ENCODE measurements at places on chromosomes 5 and 9.

- no peak for DNase-seq
Measured at GRCh38 chr5:153629027-153629895, 138.8 kb downstream of the GRIA1 start.

DNA sequence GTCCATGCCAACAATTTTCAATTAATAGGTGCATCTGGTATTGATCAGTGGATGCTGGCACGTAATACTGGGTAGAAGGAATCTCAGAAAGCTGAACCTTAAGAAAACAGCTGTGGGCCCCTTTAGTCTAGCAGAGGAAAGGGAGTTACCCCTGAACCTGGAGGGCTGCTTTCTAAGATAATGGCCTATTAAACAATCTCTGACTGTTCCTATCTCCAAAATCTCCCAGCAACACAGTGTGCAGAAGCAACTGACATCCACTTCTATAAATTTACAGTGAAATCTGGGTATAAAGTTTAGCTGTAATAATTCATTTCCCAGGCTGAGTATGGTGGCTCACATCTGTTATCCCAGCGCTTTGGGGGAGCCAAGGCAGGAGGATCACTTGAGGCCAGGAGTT is 198.8 kb downstream of the MAPKAP1 start:
- no peak for DNase-seq

GRCh38 chr9:8366161-8366926 is 566.8 kb upstream of the DMAC1 start:
- DNase-seq, result no peak

GRCh38 chr9:101477736-101478135 is 42.2 kb upstream of the ALDOB start:
- no peak for DNase-seq

DNA sequence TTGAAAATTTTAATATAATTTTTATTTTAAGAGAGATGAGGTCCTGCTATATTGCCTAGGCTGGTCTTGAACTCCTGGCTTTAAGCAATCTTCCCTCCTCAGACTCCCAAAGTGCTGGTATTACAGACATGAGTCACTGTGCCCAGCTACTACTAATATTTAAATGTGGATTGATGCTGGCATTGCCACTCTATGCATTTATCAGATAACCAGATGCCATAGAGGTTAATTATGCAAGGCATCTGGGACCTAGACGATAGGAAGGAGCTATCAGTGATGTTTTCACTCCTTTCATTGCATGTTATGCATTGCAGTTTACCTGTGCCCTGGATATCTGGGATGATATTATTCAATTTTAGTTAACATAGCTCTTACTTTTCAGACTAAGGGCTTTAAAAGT is 127.0 kb downstream of the RPS23 start:
- no peak for DNase-seq

GRCh38 chr9:20621471-20622329 is 599 bp downstream of the MLLT3 start:
- DNase-seq, result peak; percentile 46

GRCh38 chr9:137972355-137972987 is 94.9 kb downstream of the CACNA1B start:
- no peak for DNase-seq

DNA sequence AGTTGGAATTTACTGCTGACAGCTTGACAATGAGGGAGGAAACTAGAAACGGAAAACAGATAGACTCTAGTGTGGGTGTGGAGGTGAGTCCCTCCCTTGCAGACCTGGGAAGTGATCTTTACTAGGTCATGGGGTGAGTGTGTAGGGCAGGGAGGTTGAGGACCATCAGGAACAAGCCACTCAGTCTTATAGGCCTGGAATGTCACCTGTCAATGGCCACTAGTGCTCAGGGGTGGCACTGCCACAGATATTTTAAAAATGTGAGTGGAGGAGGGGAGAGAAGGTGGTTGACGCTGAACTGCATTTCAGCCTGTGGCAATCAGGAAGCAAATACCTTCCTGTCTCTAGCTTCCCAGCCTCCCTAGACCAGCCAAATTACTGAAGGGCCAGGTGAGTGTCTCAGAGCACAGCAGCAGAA is 9.0 kb downstream of the OR2S2 start:
- no peak for DNase-seq

DNA sequence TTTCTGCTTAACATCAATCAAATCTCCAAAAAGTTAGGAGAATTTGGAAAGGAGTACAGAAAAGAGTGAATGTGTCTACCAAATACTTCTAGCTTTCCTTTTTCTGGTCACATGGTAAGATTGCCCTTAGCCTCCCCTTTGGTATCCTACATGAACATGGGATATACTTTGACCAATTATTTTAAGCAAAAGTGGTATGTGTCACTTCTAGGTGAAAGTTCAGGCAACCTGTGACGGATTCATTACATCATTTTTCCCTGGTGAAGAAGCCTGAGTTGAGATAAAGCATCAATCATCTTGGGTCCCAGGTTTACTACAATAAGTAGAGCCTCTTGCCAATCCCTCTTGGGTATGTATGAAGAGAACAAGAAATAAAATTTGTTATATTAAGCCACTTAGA is 419.2 kb downstream of the PDE4D start:
- no peak for DNase-seq

DNA sequence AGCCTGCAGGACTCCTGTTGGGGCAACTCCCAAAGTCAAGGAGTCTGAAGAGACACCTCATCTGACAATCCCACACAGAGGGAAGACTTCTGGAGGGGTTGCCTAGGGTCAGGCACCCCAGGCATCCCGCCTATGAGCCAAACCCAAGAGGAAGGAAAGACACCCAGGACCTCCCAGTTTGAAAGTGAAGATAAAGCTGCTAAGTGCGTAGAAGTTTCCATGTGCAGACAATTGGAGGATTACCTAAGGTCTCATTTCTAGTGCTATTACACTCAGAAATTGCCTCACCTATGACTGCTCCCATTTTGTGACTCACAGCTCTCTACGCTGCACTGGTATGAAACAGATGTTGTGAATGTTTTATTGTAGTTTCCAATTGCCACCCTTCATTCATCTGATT is 322.9 kb downstream of the SLIT3 start:
- no peak for DNase-seq

DNA sequence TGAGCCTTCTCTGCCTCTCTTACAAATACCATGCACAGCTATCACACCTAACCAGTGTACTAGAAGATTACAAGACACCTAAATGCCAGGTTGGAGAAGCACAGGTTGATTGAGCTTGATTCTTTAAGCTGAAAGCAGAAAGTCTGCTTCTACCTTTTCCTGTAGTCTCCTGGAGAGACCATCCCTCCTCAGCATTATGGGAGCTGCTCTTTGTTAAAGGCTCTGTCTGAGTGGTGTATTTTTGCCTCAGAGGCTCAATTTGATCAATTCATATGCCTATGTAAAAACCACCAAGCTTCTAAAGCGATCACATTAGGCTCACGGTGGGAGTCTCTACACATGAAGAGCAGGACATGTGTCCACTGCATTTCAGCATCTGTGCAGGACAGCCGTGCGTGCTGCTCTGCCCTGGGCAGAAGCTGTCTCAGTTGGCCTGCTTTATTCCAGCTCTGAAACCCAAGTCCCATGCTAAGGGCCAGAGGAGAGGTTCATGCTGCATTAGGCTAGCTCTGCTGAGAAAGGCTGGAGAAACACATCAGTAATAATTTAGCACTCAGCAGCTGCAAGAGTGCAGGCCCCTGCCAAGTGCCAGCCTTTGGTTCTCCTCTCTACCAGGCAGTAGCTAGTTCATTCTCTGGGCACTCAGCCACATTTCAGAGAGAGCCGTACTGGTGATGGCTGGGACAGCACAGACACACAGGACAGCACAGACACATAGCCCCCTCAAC is 41.7 kb downstream of the TMEM167A start:
- peak; percentile 40 for DNase-seq

DNA sequence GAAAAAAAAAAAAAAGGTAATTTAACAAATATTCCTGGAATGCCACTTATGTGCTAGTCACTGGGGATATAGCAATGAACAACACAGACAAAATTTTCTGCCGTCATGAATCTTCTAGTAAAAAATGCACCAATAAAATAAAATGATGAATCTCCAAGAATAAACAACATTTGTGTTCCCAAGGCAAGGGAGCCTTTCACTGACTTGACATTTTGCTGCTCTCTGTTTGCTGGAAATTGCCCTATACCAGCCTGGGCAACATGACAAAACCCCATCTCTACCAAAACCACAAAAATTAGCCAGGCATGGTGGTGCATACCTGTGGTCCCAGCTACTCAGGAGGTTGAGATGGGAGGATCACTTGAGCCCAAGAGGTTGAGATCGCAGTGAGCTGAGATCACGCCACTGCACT is 64.5 kb upstream of the ERBIN start:
- no peak for DNase-seq

All from NCI-H1436 (cell line).